ENCODE measurements at places on chromosomes 11 and 22.

- DNase-seq: no peak
Observed at GRCh38 chr11:103904324-103904667, 132.1 kb upstream of the DDI1 start.

DNA sequence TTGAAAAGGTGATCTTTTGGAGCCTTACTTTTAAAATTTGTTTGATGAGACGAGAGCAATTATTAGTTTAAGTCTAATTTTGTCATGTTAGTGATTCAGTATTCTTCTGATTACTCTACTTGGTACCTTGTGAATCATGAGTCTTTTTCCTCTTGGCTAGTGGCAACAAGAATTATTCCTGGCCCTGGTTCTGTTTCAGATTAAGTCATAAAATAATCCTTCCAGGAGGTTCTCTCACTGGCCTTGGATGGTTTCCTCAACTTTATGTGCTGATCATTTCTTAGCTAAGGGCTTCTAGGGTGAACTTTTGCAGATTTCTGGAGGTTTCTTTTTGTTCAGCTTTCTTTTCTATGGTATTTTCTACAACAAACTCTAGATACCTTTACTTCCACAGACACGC, 741.8 kb upstream of the LUZP2 start:
- DNase-seq: no peak

DNA sequence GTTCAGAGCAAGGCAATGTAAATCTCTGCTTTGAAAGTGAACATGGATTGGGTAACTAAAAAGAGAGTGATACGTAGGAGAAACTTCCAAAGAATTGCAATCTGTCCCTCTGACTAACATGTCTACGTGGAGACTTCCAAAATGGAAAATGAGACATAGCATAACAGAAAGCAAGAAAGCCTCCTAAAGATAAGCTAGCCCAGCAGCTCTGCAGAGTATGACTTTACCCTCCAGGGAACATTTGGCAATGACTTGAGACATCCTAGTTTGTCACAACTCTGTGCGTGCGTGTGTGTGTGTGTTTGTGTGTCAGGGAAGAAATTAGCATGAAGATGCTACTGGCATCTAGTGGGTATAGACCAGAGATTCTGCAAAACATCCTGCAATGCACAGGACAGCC, 817.4 kb downstream of the NTM start:
- no peak for DNase-seq

- DNase-seq: no peak
Observed at GRCh38 chr11:11416917-11417316, 63.9 kb upstream of the CSNK2A3 start.

- no peak for DNase-seq
Observed at GRCh38 chr11:73330569-73331093, 22.6 kb downstream of the ARHGEF17 start.

- DNase-seq: no peak
Observed at GRCh38 chr22:47621253-47621652, 858.8 kb downstream of the TBC1D22A start.

GRCh38 chr11:2207773-2208621, 36.4 kb upstream of the TH start:
- no peak for DNase-seq

DNA sequence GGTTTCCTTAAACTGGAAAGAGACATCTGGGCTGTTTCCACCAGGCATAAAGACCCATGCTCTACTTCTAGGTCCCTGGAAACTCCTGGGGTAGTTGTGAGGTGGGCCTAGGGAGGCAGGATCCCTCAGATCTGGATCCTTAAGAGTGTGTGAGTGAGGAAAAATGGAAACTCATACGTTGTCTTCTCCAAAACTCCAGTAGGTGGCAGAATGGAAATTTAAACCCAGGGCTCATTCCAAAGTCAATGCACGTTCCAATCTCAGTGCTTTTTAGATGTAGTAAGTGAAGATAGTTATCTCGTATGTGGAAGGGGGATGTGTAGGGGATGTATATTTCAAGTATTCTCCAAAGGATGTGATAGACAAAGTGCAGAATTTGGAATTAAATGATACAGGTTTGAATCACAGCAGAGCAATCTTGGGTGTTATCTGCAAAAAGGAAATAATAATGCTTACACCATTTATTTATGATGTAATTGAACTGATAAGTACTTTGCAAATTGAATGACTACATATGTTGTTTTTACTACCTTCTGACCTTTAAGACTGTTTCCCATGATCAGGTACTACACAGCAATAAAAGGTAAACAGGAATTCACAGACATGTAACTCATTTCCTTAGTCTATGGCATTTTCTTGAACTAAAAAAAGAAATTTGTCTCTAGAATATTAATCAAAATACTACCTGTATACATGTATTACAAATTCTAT, 13.1 kb upstream of the MMP1 start:
- no peak for DNase-seq

- DNase-seq: no peak
Observed at GRCh38 chr11:117969160-117969991, 16.8 kb upstream of the IL10RA start.

GRCh38 chr22:44139773-44140172, 41.0 kb upstream of the PARVG start:
- DNase-seq: no peak

- DNase-seq: peak; percentile 8
Observed at GRCh38 chr22:41367680-41368542, 13.8 kb upstream of the TEF start.

DNA sequence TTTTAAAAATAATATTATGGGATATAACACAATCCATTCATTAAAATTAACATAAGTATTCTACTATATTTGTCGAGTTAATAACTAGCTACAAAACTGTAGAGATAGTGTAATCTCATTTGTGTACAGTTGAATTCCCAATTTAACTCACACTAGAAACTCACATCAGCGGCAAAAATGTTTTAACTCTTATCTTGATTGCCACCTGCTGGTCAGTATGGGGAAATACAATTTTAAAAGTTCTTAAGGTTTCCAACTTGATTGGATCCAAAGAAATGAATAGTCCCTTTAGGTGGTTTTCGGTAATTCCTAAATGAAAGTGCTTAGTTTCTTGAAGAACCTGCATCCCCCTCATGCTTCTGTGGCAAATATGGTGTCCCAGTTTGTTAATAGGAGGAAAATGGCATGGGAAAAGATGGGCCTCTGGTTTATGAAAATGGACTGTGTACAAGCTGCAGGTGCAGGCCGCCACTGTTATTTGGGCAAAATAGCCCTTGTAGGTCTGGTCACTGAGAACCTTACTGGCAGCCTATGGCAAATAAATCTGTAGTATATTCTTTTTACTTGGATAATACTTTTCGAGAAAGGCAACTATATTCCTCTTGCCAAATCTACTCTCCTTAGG, 33.7 kb upstream of the SLC17A6 start:
- no peak for DNase-seq

GRCh38 chr11:373716-374551, 4.6 kb downstream of the B4GALNT4 start:
- no peak for DNase-seq

DNA sequence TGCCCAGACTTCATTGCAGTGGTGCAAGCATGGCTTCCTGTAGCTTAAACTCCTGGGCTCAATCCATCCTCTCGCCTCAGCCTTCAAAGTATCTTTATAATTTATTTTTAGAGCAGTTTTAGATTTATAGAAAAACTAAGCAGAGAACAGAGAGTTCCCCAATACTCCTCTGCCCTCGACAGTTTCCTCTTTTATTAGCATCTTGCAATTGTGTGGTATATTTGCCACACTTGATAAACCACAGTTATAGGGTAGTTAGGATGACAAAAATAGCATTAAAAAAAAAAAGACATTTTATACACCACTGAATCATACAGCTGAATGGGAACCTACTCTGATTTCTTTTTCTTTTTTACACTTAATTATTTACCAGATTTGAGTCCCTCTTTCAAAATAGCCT, 31.2 kb downstream of the MS4A2 start:
- peak; percentile 25 for DNase-seq

GRCh38 chr11:104817973-104818372, 80.3 kb downstream of the CASP12 start:
- no peak for DNase-seq

GRCh38 chr22:28283068-28283654, 364.1 kb upstream of the PITPNB start:
- DNase-seq: no peak

GRCh38 chr11:119027561-119028345, 2.9 kb downstream of the SLC37A4 start:
- DNase-seq: no peak

DNA sequence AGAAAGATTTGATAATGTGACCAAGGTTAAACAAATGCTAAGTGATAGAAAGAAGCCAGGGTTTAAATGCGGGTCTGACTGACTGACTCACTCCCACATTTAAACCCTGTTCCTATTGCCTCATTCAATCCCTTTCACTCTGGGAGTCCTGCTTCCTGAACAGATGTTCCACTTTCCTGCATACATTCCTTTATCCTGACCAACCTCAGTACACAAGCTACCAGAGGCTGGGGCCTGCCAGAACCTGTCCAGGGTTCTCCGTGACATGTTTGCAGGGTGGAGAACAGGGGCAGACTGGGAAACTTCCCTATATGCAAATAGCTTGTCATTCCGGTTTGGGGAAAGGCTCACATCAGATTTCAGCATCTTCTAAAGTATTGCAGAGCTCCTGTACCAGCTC, 3.0 kb upstream of the ANKK1 start:
- DNase-seq: no peak

- no peak for DNase-seq
Observed at GRCh38 chr22:48872271-48873190, 955.1 kb downstream of the BRD1 start.

GRCh38 chr11:28701760-28702449, 593.7 kb downstream of the METTL15 start:
- no peak for DNase-seq

- no peak for DNase-seq
Observed at GRCh38 chr11:66809592-66809991, 33.6 kb upstream of the RCE1 start.

- DNase-seq: no peak
Observed at GRCh38 chr11:123363556-123363955, 66.5 kb upstream of the GRAMD1B start.

- DNase-seq: no peak
Observed at GRCh38 chr11:105298630-105299029, 159.1 kb upstream of the CARD18 start.

DNA sequence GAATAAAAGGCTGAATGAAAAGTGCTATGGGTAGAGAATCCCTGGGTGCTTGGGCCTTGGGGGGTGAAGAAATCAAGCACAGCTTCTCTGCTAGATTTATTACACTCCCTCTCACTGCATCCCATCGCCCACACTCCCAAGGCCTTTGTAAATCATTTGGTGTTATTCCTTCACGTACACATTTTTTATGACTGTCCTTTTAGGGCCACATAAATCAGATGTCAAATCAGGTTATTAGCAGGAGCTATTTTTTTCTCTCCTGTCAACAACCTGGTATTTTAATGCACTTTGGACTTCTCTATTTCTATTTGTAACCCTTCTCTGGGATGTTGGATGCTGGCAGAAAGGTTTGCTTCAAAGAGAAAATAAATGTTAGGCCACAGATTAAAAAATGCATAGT, 408.8 kb downstream of the INSC start:
- no peak for DNase-seq

- no peak for DNase-seq
Observed at GRCh38 chr22:44628835-44629234, 73.2 kb upstream of the PRR5 start.

- DNase-seq: no peak
Observed at GRCh38 chr11:95248666-95249467, 17.9 kb upstream of the SESN3 start.

- no peak for DNase-seq
Observed at GRCh38 chr22:24337894-24338645, 67.4 kb downstream of the SPECC1L start.

DNA sequence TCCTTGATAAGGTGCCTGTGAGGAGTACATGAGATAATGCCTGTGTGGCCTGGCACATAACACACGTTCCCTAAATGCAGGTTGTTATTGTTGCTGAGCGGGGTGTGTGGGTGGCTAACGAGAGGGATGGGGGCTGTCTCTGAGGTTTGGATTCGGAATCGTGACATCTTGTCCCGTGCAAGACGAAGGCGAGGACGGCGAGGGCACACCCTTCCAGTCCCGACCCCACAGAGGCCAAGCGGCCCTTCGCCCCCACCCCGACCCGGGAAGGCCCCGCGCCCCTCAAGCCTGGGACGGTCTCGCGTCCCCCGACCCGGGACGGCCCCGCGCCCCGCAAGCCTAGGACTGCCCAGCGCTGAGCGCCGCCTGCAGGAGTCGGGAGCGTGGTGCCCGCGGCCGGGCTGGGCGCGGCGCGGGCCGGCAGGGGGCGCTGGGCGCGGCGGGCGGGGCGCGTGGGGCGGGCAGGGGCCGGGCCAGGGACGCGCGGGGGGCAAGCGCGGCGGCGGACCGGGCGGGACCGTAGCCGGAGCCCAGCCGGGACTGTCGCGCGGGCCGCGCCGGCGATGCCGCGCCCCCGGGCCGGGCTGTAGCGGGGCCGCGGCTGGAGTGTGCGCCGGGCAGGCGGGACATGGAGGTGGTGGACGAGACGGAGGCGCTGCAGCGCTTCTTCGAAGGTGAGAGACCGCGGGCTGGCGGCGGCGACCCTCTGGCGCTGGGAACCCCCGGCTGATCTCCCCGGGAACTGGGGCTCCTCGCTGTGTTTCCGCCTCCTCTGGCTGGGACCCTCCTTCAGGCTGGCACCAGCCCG, at the start of gene MYRF:
Gene MYRF, plus strand, starts transcription at position 520 of the 808 bp plus-strand sequence. Its CDS starts 109 bp downstream, at position 629.
- no peak for DNase-seq

- peak; percentile 2 for DNase-seq
Observed at GRCh38 chr11:65315204-65315865, 669 bp downstream of the CDC42EP2 start.

DNA sequence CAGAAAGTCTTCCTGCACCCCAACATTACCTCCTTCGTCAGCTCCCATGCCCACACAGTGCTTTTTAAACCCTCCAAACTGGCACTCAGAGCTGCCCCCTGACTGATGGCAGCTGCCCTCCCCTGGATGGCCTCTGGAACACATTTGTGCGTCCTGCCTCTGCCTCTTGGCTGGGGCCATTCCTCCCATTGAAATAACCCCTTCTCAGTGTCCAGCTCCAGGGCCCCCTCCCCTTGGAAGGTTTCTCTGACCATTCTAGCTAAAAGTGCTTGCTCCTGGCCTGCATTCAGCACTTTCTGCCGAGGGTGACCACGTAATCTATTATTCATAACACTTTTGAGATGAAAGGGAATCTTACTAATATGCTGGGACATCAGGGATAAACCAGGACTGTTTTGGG, 130.0 kb downstream of the PARVA start:
- no peak for DNase-seq

- no peak for DNase-seq
Observed at GRCh38 chr11:107276077-107276476, 181.5 kb downstream of the CWF19L2 start.

- DNase-seq: no peak
Observed at GRCh38 chr11:2526808-2527381, 82.1 kb downstream of the KCNQ1 start.
